ENCODE measurements at places on chromosomes 7 and 10.

- DNase-seq: no peak
These were observed 80.8 kb downstream of the INPP5A start for GRCh38 chr10:132618158-132618919.

- DNase-seq: peak; percentile 60
These were observed 29.6 kb upstream of the ICA1 start for GRCh38 chr7:8291397-8292141.

- DNase-seq: peak; percentile 16
These were observed 1239.2 kb downstream of the REEP3 start for GRCh38 chr10:64760371-64760770.

GRCh38 chr10:77604063-77604462 is 33.5 kb downstream of the KCNMA1 start:
- DNase-seq: no peak

- DNase-seq: no peak
These were observed 51.3 kb upstream of the KAT6B start for GRCh38 chr10:74775099-74775498.

- peak; percentile 25 for DNase-seq
These were observed 96.9 kb upstream of the FGFR2 start for GRCh38 chr10:121694966-121695643.

DNA sequence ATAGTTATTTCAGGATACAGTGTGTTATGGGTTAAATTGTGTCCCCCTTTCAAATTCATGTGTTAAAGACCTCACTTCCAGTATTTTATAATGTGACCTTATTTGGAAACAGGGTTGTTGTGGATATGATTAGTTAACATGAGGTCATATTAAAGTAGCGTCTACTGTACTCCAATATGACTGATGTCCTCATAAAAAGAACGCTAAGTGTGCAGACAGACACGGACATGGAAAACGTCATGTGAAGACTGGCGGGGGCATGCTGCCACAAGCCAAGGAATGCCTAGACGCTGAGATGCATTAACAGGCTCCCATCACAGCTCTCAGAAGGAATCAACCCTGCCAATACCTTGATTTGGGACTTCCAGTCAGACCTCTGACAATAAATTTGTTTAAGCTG is 1.5 kb upstream of the WDR37 start:
- DNase-seq: no peak

DNA sequence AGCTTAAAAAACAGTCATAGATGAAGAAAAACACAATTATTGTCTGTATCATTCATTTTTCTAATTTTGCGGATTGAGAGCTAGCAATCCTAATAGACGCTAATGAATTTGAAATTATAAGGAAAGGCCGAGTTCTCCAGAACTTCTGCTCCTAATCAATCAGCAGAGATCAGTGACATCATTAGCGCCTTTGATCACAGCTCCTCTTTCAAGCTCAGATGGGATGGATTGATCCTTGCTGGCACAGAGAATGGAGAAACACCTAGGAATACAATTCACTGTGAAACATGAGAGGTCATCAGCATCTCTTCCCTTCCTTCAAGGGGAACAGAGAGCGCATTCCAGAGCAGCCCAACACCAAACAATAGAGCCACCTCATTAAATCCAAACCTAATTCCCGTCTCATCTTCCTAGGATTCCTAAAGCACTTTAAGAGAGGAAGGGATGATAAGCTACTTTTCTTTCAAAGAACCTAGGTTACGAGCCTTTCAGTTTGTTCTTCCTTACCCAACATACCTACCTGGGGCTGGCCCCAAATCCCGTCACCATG is 24.4 kb downstream of the GLI3 start:
- no peak for DNase-seq

- no peak for DNase-seq
These were observed 23.1 kb downstream of the WNT8B start for GRCh38 chr10:100485801-100486495.

DNA sequence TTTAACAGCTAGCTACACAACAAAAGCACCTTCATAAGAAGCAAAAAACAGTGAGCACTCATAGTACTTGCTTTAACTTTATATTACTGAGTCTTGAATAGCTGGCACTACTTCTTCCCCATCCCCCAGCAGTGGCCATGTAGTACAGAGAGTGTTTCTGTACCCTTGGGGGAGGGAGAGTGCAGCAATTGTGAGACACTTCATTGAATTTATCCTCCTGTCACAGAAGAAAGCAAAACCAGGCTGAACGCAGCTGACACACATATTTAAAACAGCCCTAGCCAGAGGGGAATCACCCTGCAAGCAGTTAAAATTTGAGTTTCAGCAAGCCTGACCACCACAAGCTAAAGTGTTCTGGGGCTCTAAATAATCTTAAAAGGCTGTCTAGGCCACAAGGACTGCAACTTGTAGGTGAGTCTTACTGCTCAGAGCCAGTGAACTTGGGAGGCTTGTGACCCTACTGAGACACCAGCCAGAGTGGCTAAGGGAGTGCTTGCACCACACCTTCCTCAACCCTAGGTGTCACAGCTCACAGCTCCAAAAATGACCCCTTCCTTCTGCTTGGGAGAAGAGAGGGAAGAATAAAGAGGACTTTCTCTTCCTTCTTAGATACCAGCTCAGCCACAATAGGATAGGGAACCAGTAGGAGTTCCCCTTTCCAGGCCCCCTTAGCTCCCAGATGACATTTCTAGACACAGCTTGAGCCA is 97.7 kb upstream of the MEOX2 start:
- DNase-seq: no peak

DNA sequence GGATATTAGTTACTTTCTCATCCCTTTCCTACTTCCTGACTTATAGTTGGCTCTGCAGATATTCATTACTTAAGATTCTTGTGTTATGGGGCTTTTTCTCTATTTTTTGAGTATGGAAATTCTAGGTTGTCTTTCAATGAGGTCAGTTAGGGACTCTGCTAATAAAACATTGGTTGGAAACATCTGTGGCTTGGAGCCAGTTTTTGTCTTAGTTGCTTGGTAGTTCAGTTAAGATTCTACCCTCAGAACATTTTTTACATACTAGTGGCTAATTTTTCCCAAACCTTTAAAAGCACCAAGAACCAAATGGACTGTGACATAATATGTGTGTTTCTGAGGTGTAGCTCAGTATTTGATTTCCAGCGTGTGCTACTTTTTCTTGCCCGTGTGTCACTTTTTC is 305.6 kb upstream of the FZD1 start:
- DNase-seq: peak; percentile 25

DNA sequence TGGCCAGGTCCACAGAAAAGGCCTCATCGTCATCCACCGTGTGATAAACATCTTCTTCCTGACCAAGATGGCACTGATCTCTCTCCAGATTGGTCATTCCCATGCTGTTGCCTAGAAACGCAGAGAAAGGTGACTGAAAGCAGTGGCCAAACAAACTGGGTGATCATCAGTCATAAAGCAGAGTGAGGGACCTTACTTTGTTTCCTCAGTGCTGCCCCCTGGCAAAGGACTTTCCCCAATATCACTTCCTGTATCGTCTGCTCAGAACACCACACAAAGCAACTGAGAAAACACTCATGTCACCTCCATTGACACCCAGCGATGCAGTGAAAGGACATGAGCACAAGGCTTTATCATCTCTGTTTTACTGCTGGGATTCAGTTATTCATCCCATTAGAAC is 40.0 kb upstream of the TM9SF3 start:
- DNase-seq: peak; percentile 68

GRCh38 chr10:71094712-71095390 is 117.5 kb upstream of the UNC5B start:
- DNase-seq: no peak

- DNase-seq: no peak
These were observed 200.5 kb upstream of the KIAA1217 start for GRCh38 chr10:24008164-24009091.

DNA sequence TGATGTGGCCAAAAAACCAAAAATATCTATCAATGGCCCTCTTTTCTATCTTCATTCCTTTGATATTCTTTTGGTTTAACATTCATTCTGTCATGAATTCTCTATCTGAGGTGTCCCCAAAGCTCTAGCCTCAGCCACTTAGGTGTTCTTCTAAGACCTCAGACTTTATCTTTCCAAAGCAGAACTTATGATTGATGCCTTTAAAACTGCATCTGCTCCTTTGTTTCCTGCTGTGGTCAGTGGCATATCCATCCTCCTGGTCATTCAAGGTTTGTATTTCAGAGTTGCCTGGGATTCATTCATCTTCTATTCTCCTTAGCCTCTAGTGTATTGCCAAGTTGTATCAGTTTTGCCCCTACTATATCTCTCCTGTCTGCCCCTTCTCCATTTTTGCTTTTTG is 30.6 kb downstream of the FHIP2A start:
- DNase-seq: no peak

DNA sequence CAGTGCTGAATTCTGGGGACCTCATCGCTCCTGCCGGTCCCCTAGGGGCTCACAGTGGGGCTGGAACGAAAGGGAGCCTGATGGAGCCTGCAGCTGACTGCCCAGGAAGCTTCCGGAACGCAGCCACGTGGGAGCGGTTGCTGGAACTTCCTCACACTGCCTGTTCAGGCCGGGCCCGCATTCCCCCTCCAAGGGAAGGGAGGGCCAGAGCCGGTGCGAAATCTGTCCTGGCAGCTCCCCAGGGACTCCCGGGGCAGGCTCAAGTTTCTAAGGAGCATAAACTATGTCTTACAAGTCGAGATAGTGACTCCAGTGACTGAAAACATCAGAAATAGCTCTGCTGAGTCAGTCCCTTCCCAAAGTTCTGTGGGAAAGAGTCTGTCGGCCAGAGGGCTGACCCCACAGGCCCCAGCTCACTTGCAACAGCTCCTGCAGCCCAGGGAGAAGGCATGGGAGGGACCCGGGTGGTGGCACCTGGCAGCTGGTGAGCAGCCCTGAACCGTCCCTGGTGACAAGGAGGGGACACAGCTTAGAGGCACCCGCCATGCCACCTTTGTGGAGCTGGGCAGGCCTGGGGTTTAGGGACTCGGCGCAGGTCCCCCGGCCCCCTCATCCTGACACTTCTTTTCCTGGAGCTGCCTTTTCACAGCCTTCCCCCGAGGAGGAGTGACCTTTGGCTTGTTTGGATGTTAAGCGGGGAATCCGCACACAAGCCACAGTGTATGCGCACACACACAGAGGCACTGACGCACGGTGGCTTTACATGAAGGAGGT is 47.6 kb downstream of the PDGFA start:
- no peak for DNase-seq

GRCh38 chr10:122559228-122559627 is 1.3 kb upstream of the DMBT1 start:
- DNase-seq: no peak

GRCh38 chr7:108232076-108232475 is 101.9 kb upstream of the LAMB4 start:
- DNase-seq: no peak

GRCh38 chr7:8590791-8591190 is 157.4 kb downstream of the NXPH1 start:
- peak; percentile 50 for DNase-seq

DNA sequence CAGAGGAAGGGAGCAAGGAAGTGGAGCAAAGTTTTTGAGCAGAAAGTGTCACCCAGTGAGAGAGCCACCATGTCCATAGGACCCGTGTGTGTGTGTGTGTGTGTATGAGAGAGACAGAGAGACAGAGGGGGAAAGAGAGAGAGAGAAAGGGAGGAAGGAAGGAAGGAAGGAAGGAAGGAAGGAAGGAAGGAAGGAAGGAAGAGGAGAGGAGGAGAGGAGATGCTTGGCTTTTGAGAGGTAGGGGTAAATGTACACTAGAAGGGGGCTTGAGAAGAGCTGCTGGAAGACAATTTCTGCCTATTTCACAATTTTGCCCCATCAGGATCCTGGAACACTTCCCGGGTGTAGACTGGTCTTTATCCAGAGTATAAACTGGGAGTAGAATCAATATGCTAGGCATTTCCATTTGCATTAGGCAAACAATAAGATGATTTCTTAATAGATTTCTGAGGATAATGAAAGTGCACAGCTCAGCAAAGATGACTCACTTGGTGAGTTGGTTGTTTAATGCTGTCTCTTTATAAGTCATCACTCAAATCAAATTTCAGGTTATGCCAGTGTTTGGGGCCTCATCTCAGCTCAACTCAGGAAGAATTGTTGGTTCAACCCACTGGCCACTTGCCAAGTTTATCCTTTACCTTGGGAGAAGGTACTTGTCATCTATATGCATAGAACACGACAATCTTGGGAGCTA is 70.0 kb upstream of the FAM13C start:
- peak; percentile 13 for DNase-seq

- DNase-seq: no peak
These were observed 44.7 kb downstream of the GRK5 start for GRCh38 chr10:119252051-119252465.

- DNase-seq: no peak
These were observed 60.4 kb downstream of the UPF2 start for GRCh38 chr10:11982253-11982652.

DNA sequence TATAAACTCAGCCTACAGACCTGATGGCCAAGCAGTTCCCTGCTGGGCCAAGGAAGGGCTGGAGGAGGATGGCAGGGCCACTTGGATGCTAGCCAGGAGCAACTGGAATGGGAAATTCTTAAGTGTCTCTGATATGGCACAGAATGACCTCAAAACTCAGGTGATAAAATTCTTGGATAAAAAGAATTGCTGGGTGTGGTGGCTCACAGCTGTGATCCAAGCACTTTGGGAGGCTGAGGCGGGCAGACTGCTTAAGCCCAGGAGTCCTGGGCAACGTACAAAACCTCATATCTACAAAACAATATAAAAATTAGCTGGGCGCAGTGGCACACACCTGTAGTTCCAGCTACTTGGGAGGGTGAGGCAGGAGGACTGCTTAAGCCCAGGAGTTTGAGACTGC is 14.0 kb upstream of the PKD1L1 start:
- no peak for DNase-seq

DNA sequence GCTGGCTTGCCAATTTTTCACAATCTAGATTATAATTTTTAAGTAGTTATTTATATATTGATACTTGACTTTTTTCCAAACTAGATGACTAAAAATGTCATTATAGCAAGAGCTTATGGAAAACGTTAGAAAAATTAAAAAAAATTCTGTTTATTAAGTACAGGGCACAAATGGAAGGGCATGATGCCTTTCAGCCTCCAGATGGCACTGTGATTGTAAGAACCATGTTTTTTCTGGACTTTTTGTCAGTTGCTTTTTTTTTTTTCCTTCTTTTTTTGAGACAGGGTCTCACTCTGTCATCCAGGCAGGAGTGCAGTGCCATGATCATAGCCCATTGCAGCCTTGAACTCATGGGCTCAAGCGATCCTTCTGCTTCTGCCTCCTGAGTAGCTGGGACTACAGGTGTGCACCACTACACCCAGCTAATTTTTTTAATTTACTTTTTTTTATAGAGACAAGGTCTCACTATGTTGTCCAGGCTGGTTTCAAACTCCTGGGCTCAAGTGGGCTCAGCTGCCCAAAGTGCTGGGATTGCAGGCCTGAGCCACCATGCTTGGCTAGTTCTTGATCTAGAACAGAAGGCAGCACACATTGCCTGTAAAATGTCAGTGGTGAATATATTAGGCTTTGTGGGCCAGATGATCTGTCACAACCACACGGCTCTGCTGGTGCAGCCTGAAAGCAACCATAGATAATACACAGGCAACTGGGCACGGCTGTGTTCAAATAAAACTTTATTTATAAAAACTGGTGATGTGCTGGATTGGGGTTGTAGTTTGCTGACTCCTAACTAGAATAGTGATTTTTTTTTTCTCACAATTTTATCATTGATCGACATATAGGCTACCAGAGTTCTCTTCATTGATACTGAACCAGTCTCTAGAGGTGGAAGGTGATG is 27.4 kb downstream of the UCMA start:
- peak; percentile 65 for DNase-seq

Measured in DMS53 (cell line).